Adrenal gland (tissue), 19 donors: ENCODE measurements at places on chromosomes 5 and 9. TPM values are rescaled to one million over a fixed set of nuclear protein-coding genes. Genes with fewer than 3 reads are reported as not detected.

DNA sequence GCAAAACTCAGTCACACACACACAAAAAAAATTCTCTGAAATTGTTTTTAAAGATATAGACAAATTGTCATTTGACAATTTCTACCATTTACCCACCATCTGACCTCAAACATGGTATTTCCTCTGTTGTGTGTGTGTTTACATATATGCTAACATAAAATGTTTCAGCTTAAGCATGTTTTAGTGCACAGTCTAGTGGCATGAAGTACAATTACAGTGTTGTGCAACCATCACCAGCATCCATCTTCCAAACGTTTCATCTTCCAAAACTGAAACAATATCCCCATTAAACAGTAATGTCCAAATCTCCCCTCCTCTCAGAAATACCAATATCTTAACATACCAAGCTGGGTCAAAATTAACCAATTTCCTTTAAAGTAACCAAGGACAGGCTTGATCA is 65.2 kb downstream of the MYO10 start:
- DNase-seq: no peak

DNA sequence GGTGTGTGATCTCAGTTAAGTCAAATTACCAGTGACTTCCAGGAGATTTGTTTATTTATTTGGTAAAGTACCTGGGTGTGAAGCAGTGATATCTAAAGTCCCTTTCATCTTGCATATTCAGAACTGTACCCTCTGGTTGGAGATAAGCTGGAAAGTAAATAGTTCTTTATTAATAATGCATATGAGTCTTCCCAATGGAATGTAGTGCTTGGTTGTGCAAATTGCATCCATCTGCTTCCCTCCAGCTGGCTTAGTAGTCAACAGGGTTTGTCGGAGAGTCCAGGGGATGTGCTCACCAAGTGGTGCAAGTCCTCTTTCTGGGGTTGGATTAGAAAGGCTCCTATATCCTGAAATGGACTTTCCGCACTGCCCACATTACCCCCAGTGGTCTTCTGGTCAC is 42.0 kb downstream of the TRPM3 start:
- no peak for DNase-seq

The PLPP7 gene
- total RNA-seq: 16.8 TPM

The PCDHGB2 gene
- total RNA-seq: 4.6 TPM

The C5orf15 gene
- 55.9 TPM for total RNA-seq

The SV2C gene
- total RNA-seq: under 0.01 TPM
